Thoracic aorta endothelial cell (primary cell): ENCODE measurements at places on chromosomes 2 and 18. TPM values are rescaled to one million over a fixed set of nuclear protein-coding genes. Genes with fewer than 3 reads are reported as not detected.

The DTNA gene
- 15.0 and 19.8 TPM in 2 replicates for total RNA-seq

The MAP3K19 gene
- total RNA-seq: not detected in 2 replicates

The RUFY4 gene
- not detected in 2 replicates for total RNA-seq

The ABCG5 gene
- total RNA-seq: not detected in 2 replicates

The TCF4 gene
- 406 and 456 TPM in 2 replicates for total RNA-seq

The GCA gene
- total RNA-seq: 12.6 and 12.7 TPM in 2 replicates

The ZNF516 gene
- 12.0 and 14.4 TPM in 2 replicates for total RNA-seq

The APLF gene
- total RNA-seq: 3.6 and 4.5 TPM in 2 replicates

The CCL20 gene
- 0.22 TPM in 1 of 2 replicates, not detected in the other for total RNA-seq

The PROKR1 gene
- total RNA-seq: under 0.01 TPM in 1 of 2 replicates, not detected in the other

The RTP5 gene
- not detected in 2 replicates for total RNA-seq

The PTPRM gene
- 91.8 and 98.0 TPM in 2 replicates for total RNA-seq

The WDSUB1 gene
- 5.7 and 6.1 TPM in 2 replicates for total RNA-seq

The POTEC gene
- total RNA-seq: not detected in 2 replicates

The NTSR2 gene
- not detected in 2 replicates for total RNA-seq

The ACADL gene
- total RNA-seq: not detected in 2 replicates

The EPC2 gene
- 32.7 and 33.6 TPM in 2 replicates for total RNA-seq

The UGT1A10 gene
- total RNA-seq: not detected in 2 replicates

The PASK gene
- 6.5 and 9.0 TPM in 2 replicates for total RNA-seq

The TTN gene
- total RNA-seq: 1.9 and 3.2 TPM in 2 replicates

The ITPRIPL1 gene
- 1.6 and 3.7 TPM in 2 replicates for total RNA-seq

The DPYSL5 gene
- not detected in 2 replicates for total RNA-seq

The HOXD9 gene
- 2.0 TPM in 1 of 2 replicates, not detected in the other for total RNA-seq

The CLEC4F gene
- not detected in 2 replicates for total RNA-seq

The KCNE4 gene
- under 0.01 TPM in 2 replicates for total RNA-seq

The IHH gene
- 0.13 TPM in 1 of 2 replicates, not detected in the other for total RNA-seq

The ASIC4 gene
- total RNA-seq: not detected in 2 replicates
